GM04504 (cell line): ENCODE measurements at places on chromosomes 7 and 10.

- no peak for DNase-seq
These were observed 3.1 kb downstream of the CYP17A1 start for GRCh38 chr10:102834143-102834542.

- DNase-seq, result no peak
These were observed 118.3 kb downstream of the COL28A1 start for GRCh38 chr7:7417414-7417813.

DNA sequence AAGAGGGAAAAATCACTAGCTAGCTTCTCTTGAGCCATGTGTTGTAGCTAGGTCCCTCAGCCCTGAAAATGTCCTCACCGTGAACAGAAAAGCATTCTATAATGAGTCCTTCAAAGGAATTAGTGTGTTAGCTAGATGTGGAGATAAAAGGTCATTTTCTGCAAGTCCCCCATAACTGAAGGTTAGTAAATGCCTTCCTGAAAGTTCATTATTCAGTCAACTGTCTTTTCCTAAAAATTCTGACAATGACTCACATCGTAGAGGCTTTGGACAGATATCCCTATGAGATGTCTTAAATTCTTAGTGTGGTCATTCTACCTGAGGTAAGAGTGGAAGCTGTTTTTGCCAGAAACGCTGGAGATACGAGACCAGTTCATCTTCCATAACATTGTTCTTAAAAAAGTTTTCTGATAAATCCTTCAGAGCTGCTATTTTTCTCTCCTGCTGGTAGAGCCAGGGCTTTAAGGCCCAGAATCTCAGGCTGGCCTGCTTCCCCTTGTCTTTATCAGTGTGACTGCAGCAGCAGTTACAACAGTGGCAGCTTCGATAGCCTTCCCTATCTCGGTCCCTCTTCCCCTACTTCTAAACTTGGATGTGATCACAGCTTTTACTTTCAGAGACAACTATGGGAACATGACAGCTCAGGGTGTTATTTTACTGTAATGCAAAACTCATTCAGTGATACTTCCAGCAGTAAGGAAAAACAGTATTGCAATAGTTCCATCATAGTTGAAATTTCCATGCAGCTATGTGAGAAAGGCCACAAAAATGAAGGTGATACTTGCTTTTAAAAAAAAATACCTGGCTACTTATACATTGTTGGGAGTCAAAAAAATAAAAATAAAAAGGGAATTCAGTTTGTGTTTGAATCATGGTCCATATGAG lies 37.3 kb upstream of the PRKAR2B start:
- DNase-seq, result no peak

DNA sequence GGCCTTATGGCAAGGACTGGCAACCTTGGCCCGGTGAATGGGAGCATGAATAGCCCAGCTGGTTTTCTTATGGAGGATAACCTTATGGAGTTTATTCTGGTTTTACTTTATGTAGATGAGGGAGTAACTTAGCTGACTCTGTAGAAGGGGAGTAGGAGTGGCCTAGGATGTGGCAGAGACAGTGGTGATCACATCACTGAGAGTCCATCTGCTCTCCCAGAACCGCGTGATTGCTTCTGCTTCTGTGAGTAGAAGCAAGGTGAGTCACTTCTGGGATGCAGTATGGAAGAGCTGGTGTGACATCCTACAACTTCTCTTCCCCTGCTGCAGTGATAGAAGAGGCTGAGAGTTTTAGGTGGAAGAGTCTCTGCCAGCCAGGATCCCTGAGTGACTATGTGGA lies 129.2 kb downstream of the RPS24 start:
- no peak for DNase-seq

GRCh38 chr7:47226696-47227095 lies 355.2 kb downstream of the TNS3 start:
- no peak for DNase-seq

DNA sequence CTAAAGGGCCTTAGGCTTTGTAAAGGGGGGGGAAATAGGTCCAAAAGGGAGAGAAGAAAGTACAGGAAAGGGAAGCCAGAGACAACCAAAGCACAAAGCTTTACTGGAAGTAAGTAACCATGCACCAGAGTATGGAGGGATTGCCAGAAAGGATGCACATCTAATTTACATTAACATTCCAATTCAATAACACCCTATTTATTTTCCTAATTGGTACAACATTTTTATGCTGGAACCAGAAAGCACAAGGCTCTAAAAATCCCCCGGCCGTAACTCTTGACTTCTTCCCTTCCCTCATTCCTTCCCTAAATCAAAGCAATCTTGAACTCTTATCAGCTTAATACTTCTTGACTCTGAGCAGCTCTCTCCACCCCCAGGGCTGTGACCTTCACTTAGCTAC lies 400.0 kb upstream of the CELF2 start:
- DNase-seq, result no peak

DNA sequence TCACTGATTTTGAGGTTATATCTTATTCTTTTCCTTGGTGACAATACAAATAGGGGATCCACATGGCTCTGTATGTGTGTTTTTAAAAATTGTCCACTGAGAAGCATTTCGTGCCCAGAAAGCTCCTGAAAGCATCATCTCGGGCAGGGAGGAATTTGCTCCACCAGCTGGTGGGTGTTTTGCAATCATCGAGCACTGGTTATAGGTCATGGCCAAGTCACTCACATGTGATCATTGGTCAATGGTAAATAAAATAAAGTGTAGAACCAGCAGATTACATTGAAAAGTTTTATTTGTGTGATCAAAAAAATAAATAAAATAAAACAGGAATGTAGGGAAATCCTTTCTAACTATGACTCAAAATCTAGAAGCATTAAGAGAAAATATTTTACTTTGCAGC lies 23.0 kb upstream of the SNX13 start:
- peak; percentile 53 for DNase-seq

DNA sequence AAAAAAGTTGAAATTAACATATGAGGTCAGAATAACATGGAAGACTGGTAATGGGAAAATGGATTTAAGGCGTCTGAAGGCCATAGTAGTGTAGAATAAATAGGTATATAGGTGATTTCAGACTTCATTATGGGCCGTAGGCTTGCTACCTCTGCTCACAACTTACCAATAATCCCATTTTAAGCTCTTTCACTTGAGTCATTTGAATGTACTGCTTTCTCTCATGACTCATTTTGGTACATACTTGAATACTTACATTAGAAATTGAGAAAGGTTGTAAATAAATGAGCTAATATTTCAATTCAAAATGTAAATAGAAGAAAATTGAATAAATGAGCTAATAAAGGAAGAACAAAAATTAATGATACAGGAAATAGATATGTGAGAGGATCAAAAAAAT lies 42.2 kb upstream of the NEUROD6 start:
- DNase-seq, result no peak

DNA sequence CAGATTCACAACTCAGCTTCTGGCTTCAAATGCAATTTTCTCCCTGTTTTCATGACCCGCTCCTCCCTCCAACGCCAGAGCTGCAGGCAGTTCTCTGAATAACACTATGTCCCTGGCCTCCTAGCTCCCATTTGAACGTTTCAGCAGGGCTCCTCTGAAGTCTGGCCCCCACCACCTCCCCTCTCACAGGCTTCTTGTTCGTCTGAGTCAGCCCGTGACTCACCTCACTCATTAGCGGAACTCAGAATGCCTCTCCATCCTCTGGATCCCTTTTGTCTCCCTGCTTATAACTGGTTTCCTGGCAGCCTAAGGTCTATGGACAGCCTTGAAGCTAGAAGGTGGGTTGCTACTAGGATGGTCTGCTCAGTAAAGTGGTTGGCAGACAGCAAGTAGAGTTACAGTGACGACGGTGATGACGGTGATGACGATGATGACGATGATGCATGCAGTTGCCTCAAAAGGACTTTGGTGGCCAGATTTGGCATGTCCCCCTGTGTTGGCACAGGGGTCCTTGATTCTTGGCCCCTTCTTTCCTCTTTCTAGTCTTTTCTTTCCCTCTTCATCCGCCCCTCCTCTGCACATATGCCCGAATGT lies 83.3 kb upstream of the MKLN1 start:
- DNase-seq, result peak; percentile 88

DNA sequence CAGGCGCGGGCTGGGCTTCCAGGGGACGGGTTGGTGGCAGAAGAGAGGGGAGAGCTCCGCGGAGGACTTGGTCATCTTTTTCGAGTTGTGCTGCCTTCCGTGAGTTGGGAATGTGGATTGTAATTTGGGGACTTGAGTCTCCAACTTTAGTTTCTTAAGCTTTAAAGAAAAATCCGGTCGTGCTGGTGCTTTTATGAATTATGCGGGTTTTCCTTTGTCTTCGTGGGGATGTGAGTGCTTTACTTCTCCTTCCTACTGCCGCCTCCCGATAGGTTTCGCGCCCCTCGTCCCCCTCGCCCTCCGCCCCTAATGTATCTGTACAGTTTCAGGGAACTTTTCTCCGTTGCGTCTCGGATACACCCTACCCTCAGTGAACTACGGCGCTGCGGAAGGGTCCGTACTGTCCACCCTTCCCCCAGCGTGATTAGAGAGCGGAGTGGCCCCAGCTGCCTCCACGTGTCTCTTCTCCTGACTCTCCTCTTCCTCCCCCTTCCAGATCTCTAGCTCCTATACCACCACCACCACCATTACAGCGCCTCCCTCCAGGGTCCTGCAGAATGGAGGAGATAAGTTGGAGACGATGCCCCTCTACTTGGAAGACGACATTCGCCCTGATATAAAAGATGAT lies 649 bp downstream of the SCD start:
- DNase-seq, result no peak

DNA sequence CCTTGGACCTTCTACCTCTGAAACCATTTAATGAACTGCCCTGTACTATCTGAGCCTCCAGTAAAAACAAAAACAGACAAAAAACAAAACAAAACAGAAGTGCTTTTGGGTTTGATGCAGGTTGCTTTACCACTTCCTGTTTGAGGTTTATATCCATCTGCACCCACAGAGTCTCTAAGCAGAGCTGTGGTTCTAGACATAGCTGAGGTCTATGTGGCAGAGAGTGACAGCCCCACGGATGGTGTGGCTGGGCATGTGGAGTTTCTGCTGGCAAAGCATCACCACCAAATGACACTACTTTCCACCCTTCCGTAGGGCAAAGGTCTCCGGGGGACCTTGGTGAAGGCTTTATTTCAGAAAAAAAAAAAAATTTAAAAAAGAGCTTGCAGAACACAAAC lies 754.2 kb downstream of the GRID1 start:
- no peak for DNase-seq

DNA sequence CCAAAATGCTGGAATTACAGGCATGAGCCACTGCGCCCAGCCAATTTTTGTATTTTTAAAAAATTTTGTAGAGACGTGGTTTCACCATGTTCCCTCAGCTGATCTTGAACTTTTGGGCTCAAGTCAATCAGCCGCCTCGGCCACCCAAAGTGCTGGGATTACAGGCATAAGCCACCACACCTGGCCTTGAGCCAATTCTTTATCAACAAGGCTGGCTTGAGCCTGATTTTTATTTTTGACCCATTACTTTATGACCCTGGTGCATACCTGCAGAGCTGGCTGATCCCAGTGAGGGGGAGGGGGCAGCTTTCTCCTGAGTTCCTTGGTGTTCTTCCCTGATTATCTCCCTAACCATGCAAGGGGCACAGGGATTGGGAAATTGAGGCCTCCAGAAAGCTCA lies 15.8 kb upstream of the CPA1 start:
- DNase-seq, result no peak

GRCh38 chr7:27170426-27171324 lies 3.4 kb downstream of the HOXA10 start:
- DNase-seq, result peak; percentile 3

- no peak for DNase-seq
These were observed 14.9 kb upstream of the ADCK2 start for GRCh38 chr7:140657891-140658290.

DNA sequence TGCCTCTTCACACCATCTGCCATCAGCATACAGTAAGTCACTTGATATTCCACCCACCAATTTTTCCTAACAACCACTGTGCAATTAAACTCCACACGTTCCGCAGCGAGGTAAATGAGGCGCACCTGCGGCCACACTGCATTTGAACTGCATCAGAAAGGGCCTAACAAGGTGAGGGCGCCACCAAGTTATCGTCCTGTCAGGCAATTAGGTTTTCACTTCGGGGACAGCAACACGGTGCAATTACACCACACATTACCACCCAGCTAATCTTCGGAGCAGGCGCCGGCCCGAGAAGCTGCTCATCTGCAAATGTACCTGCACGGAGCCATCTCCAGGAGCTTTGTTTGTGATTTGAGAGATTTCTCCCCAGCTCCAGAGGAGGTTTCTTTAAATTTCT lies 84.4 kb downstream of the EBF3 start:
- DNase-seq, result no peak

GRCh38 chr10:29757551-29758297 lies 123.0 kb upstream of the SVIL start:
- DNase-seq, result peak; percentile 3

GRCh38 chr10:79424221-79425073 lies 21.0 kb downstream of the ZCCHC24 start:
- DNase-seq, result no peak

DNA sequence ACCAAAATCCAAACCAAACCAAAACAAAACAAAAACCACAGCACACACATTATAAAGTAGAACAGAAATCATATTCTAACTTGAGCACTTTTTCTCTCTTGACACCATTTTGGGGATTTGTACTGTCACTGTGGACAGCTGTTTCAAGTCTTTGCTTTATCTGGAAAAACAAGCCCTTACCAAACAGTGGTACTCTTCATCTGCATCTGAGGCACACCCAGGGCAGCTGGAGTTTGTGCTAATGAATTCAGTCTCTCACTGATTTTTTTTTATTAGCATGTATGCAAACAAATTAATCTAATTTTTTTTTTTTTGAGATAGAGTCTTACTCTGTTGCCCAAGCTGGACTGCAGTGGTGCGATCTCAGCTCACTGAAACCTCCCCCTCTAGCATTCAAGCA lies 171.4 kb downstream of the RAPGEF5 start:
- DNase-seq, result no peak

DNA sequence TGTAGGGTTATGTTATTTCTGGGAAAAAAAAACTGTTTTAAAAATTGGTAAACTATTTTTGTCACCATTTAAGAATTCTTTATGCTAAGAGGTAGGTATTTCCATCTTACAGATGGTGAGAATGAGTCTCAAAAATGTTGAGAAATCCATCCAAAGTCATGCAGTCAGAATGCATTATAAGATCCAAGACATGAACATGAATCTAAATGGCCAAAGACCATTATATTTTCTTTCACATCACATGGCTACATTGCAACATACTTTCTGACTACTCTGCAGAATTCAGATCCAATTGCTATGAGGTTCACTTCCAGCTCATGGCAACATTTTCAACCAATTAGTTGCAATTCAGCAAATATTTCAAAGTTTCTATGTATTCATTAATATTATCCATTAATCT lies 181.2 kb downstream of the TWIST1 start:
- DNase-seq, result peak; percentile 5
